ENCODE measurements at places on chromosomes 1 and 21.

- no peak for DNase-seq
Measured at GRCh38 chr21:19999369-20000272, 998.6 kb upstream of the NCAM2 start.

- DNase-seq: no peak
Measured at GRCh38 chr1:241610056-241610815, 29.9 kb downstream of the CHML start.

- no peak for DNase-seq
Measured at GRCh38 chr1:172071746-172072145, 230.4 kb downstream of the DNM3 start.

DNA sequence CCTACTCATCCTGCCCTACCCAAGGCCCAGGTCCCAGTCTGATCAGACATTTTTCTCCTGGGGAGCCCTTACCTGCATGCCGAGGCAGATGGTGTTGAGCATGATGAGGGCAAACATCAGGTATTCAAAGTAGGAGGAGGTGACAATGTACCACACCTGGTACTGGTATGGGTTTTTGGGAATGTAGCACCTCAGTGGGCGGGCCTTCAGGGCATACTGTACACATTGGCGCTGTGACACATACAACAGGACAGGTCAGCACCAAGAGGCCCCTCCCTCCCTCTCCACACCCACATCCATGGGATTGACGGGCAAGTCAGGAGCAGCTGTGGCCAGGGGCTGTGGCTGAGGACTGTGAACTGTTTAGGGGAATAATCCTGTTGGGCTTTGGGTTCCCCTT lies 37.1 kb upstream of the KIF21B start:
- DNase-seq: no peak

GRCh38 chr1:205600085-205600484 lies 31.7 kb downstream of the ELK4 start:
- no peak for DNase-seq

Data from stimulated activated naive CD4-positive, alpha-beta T cell treated with Interleukin-2 at 50 U/mL for 16 hours (primary cell).